ENCODE measurements at places on chromosomes 5 and 9. TPM values are rescaled to one million over a fixed set of nuclear protein-coding genes. Genes with fewer than 3 reads are reported as not detected.

DNA sequence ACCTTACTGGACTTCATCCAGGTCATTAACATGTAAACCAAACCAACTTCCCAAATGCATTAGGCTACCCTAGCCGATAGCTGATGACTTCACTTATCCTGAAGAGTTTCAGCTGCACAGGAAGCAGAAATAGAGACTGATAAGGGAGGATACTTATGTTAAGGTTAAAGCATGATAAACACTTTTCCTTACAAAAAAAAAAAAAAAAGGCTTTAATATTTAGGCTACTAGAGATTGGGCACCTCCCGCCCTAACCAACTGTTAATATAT, 1.6 kb upstream of the MEF2C start:
- DNase-seq = no peak

GRCh38 chr5:77952636-77953212, 176.6 kb upstream of the TBCA start:
- no peak for DNase-seq

DNA sequence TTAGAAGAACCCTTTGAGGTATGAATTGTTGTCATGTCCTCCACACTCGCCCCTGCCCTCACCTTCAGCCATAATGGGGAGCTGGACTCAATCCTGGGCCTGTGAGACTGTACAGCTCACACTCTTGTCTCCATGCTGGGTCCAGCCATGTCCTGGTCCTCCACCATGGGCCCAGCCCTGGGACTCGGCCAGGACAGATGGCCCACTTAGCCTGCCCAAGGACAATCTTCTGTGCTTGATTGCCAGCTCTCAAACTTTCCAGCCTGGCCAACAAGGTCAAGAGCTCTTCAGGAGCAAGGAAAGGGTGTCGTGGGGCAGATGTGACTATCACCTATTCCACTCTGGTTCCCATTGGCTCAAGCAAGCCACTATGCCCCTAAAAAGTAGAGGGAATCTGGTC, 90.8 kb downstream of the HRH2 start:
- DNase-seq = no peak

DNA sequence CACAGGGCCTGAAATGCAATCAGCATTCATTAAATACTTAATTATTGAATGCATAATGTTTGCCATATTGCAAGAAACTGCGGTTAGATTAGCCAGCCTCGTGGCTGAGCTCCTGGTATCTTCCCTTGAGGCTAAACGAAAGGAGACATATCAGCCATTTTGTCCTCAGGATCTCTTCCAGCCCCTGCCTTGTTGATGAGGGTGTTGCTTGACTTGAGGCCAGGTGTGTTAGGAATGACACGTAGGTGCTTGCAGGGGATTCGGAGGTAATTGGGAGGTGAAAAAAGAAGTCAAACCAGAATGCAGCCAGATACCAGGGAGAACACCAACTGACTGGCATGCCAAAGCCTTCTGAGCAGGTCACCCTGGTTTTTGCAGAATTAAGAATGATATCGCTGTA, 12.5 kb downstream of the SH3RF2 start:
- no peak for DNase-seq

GRCh38 chr9:130433947-130434262, 10.9 kb upstream of the ASS1 start:
- no peak for DNase-seq

GRCh38 chr5:32319926-32320543, 7.3 kb upstream of the MTMR12 start:
- DNase-seq = no peak

DNA sequence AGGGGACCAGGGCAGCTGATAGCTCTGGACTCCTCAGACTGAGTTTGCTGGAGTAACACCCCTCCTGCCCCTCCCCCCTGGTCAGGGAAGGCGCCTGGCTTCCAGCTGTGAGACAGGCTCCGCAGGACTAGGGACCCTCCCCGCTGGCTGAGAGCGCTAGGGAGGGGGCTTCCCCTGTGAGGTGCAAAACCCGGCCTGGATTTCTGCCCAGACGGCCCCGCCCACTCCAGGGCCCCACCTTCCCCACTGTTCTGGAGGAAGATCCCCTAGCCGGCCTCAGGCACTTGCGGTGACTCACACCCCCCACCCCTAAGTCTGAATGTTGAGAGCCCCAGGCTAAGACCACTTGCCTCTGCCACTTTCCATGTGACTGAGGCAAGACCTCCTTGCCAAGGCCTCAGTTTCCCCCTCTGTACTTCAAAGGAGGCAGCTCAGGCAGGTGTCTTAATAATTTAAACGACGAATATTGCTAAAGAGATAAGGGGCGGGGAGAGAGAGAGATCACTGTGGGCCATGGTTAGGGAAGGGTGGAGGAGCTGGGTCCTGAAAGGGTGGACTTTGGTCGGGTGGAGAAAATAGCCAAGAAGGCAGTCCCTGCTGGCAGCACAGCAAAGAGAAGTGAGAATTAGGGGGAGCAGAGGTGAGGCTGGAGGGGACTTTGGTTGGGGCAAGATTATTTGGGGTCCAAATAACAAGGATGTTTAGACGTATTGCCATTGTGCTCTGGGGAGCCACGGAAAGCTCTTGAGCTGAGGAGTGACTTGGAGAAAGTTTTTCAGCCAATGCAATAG, 1.0 kb upstream of the DAB2IP start:
- peak; percentile 77 for DNase-seq

GRCh38 chr5:168843277-168844015, 264.3 kb upstream of the PANK3 start:
- no peak for DNase-seq

DNA sequence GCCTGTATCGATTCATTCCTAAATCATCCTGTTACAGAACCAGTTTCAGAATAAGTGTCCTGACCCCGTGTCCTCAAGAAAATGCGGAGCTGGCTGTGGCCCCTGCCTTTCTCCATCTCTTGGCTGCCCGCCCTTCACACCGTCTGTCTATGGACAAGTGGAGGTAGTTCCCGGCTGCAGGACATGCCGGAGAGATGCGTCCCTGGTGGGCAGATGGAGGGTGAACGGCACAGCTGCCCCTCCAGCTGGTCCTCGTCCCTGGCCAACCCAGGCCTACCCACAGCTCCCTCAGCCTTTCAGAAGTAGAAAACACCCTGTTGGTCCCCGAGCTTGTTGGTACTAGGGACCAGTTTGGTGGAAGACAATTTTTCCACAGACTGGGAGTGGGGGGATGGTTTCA, 14.8 kb upstream of the EXOC3 start:
- DNase-seq = no peak

DNA sequence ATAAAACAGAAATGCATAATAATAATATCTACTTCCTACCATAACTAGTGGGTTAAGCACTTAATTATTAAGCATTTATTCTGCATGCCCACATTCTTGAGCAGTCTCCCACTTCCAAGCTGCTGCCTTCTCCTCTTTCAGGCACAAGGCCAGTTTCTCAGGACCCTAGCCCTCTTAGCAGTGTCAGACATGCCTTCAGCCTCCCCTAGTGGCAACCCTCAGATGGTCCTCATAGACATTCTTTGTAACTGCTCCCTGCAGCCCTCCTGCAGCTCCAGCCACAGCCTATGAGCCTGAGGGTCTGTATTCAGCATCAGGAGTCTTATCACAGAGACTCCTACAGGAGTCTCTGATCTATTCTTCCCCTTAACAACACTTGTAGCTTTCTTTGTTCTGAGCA, 3.9 kb downstream of the IL9 start:
- DNase-seq = no peak

GRCh38 chr5:141838326-141839014, 39.7 kb downstream of the PCDH1 start:
- no peak for DNase-seq

DNA sequence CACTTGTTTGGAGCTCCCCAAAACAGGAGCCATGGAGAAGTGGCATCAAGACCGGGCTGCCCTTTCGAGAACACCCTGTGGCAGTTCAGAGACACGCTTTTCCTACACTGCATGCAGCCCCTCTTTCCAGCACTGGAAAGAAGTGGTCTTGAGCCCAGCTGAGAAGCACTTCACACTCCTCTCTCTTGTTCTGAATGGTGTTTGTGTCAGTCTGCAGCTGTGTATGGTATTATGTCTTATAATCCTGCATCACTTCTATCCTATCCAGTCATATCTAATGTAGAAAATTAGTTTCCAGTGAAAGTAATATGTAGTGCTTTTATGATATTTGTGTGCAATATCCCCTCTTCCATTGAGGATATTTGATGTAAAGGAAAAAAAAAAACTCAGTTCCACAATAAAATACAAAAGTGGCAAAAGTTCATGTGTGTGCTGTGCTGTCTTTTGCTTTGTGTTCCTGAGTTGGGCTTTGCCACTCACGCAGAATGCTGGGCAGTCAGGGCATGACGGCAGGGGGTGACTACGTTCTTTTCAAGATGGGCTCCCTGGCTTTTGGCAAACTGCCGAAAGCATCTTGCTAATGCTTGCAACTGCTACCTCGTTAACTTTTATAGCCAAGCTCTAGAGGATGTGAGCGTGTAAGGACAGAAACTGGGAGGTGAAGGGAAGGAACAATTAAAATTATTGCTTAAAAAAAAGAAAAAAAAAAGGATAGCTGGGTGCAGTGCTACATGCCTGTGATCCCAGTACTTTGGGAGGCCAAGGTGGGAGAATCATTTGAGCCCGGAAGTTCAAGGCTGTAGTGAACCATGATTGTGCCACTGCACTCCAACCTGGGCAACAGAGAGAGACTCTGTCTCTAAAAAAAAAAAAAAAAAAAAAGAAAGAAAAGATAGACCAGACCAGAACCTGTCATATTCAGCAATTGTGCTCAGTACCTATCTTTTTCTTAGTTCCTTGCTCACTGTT, 102.2 kb downstream of the MAP1B start:
- peak; percentile 52 for DNase-seq

GRCh38 chr5:36630201-36631145, 24.1 kb downstream of the SLC1A3 start:
- DNase-seq = no peak

- no peak for DNase-seq
Measured at GRCh38 chr9:77943057-77943456, 88.6 kb downstream of the GNAQ start.

- no peak for DNase-seq
Measured at GRCh38 chr9:81191222-81191621, 498.1 kb downstream of the TLE1 start.

- DNase-seq = no peak
Measured at GRCh38 chr5:118844351-118844750, 144.0 kb downstream of the DTWD2 start.

GRCh38 chr9:136257381-136258298, 12.0 kb upstream of the QSOX2 start:
- no peak for DNase-seq

DNA sequence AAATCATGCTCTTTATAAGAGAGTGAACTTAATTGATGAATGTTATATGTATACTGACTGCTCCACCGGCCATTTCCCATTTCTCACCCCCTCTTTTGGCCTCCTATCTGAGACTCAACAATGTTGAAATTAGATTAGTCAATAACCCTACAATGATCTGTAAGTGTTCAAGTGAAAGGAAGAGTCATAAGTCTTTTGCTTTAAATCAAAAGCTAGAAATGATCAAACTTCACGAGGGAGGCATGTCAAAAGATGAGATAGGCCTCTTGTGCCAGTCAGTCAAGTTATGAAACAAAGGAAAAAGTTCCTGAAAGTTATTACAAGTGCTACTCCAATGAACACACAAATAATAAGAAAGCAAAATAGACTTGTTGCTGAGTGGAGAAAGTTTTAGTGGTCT, 83.1 kb downstream of the NLN start:
- no peak for DNase-seq

GRCh38 chr5:55497712-55498111, 37.1 kb downstream of the PLPP1 start:
- DNase-seq = no peak

DNA sequence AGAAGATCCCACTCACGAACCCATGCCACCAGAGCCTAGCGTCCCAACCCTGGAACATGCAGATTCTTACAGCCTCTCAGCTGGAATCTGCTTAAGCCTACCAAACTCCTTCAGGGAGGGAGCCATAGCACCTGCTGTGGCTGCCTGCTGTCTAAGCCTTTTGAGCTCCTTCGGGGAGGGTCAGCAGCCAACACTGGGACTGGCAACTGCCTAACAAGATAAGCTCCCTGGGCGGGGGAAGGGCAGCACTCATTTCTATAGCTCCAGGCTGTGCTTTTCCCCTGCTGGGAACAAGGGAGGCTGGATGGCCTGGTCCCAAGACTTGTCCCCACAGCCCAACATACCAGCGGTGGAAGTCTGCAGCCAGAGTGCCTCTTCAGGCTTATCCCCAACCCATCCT, 199.1 kb upstream of the OR13F1 start:
- DNase-seq = no peak

DNA sequence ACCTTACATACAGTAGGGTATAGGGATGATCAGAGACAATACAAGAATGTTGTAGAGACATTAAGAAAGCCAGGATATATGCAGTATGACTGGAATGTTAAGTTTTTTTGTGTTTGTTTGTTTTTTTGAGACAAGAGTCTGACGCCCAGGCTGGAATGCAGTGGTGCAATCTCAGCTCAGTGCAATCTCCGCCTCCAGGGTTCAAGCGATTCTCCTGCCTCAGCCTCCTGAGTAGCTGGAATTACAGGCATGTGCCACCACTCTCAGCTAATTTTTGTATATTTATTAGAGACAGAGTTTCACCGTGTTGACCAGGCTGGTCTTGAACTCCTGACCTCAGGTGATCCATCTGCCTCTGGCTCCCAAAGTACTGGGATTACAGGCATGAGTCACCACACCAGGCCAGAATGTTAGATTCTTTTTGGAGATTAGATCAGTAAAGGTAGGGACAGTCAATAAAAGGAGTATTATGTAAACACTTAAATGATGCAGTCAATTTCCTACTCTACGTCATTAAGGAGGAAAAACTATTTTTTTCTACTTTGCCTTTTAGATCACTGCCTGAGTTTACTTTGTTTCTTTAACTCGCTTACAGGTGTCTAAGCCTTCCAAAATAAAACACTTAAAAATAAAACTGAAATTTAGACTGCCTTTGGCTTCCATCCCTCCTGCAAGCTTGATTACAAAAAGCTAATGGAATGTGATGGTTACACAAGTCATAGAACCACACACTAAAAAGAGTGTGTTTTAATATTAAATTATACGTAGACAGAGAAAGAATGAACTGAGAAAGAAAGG, 6.8 kb upstream of the HNRNPA0 start:
- no peak for DNase-seq

DNA sequence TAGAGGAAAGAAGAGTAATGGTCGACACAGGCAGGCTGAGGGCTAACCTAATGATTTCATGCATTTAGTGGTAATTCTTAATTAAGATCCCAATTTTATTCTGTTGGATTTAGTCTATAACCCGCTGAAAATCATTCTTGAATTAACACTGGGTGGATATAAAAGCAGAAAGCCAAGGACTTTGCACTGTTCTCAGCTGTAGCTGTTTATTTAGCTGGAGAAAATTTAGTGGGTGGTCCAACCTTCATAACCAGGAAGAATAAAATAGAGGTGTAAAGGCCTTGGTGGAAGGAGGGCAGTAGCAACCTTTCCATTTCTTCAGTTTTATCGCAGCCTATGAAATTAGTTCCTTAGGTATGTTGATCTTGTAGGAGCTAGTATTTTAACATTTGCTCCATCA, 92.3 kb downstream of the GHR start:
- DNase-seq = no peak

The NMUR2 gene
- polyA plus RNA-seq = 0.19 TPM

The ZNF454 gene
- polyA plus RNA-seq = 6.3 TPM

The ZNF608 gene
- 58.7 TPM for polyA plus RNA-seq

The HMCN2 gene
- polyA plus RNA-seq = 0.86 TPM

The CDKN2AIPNL gene
- polyA plus RNA-seq = 32.0 TPM

The DEPDC1B gene
- polyA plus RNA-seq = 27.1 TPM

The CCNO gene
- 6.9 TPM for polyA plus RNA-seq

The ENHO gene
- polyA plus RNA-seq = 1.3 TPM
